ENCODE measurements at places on chromosomes 3 and 15. TPM values are rescaled to one million over a fixed set of nuclear protein-coding genes. Genes with fewer than 3 reads are reported as not detected.

MYO5C gene
- total RNA-seq = not detected

PATL2 gene
- not detected for total RNA-seq

IQCF5 gene
- not detected for total RNA-seq

ARNT2 gene
- total RNA-seq = 23.5 TPM

RASGRF1 gene
- total RNA-seq = not detected

OXSM gene
- total RNA-seq = 13.1 TPM

EMC7 gene
- 52.6 TPM for total RNA-seq

CCDC39 gene
- not detected for total RNA-seq

GOLGA6L7 gene
- total RNA-seq = not detected

SI gene
- not detected for total RNA-seq

HDAC11 gene
- 8.7 TPM for total RNA-seq

FBXW12 gene
- total RNA-seq = not detected

COLQ gene
- 1.1 TPM for total RNA-seq

MYO9A gene
- 20.4 TPM for total RNA-seq

LIPC gene
- total RNA-seq = 0.43 TPM

FGF12 gene
- total RNA-seq = not detected

PLA2G4E gene
- total RNA-seq = not detected

CD200 gene
- 0.76 TPM for total RNA-seq

ACKR4 gene
- 25.0 TPM for total RNA-seq

ZNF609 gene
- 11.3 TPM for total RNA-seq

PPP2R3A gene
- 21.0 TPM for total RNA-seq

FANCD2OS gene
- total RNA-seq = not detected

CRABP1 gene
- total RNA-seq = not detected

KCNAB1 gene
- not detected for total RNA-seq

CAMK2N2 gene
- not detected for total RNA-seq

PLSCR5 gene
- not detected for total RNA-seq

PIERCE2 gene
- total RNA-seq = 0.54 TPM

MESP2 gene
- total RNA-seq = not detected

RASGRP1 gene
- total RNA-seq = 3.0 TPM

PTH1R gene
- total RNA-seq = not detected

RFX7 gene
- total RNA-seq = 5.8 TPM

CMTM8 gene
- total RNA-seq = not detected

A4GNT gene
- not detected for total RNA-seq

TMIE gene
- 0.11 TPM for total RNA-seq
